Liver (tissue), 10 donors: ENCODE measurements at places on chromosomes 4 and X. TPM values are rescaled to one million over a fixed set of nuclear protein-coding genes. Genes with fewer than 3 reads are reported as not detected.

The CFI gene
- 232 TPM for total RNA-seq

- no peak for DNase-seq
- no peaks in the 10 kb centered on the region for H3K27me3 ChIP-seq
- peaks cover 16% of the 10 kb centered on the region for H3K4me1 ChIP-seq
- H3K27ac ChIP-seq: no peak overlapping the region
- H3K36me3 ChIP-seq: no peaks in the 10 kb centered on the region
Measured at GRCh38 chrX:149471397-149471796, 33.7 kb downstream of the IDS start.

DNA sequence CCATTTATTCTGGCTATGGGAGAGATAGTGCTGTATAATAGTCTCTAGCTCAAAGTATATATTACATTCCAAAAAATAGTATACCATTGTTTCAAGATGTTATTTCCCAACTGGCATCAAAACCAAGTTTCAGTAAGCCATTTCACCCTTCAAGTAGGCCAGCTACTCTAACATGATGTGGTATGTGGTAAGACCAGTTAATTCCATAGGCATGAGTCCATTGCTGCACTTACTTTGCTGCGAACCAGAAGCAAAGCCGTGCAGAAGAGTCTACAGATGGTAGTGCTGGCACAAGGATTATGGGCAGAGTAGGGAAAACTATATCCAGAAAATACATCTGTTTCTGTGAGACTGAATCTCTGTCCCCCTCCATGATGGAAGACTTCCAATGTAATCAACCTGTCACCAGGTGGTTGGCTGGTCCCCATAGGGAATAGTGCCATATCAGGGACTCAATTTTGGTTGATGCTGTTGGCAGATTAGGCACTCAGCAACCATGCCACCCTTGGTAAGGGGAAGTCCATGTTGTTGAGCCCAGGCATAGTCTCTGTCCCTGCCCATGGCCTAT is 49.8 kb upstream of the HSD17B10 start:
- no peak for DNase-seq
- peaks cover 2% of the 10 kb centered on the region for H3K27me3 ChIP-seq
- H3K4me3 ChIP-seq: no peak overlapping the region
- H3K27ac ChIP-seq: no peak overlapping the region

The KCND1 gene
- total RNA-seq: 0.28 TPM

DNA sequence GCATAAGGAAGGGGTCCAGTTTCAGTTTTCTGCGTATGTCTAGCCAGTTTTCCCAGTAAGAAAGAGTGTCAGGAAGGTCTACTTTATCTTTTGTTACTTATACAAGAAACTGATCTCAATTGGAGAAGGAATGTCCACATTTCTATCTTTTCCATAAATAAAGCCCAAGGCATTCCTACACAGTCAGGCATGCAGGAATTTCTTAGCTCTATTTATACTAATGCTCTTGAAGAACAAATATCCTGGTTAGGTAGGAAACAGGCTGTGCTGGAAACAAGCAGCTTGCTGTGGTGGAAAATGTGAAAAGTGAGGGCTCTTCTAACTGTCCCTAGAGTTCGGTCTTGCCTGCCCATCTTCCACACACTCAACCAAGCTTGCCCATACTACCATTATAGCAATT is 37.9 kb upstream of the PITX2 start:
- no peak overlapping the region for H3K4me3 ChIP-seq
- H3K36me3 ChIP-seq: no peaks in the 10 kb centered on the region
- H3K4me1 ChIP-seq: no peaks in the 10 kb centered on the region

GRCh38 chr4:79381161-79381560 is 26.9 kb downstream of the GK2 start:
- DNase-seq: no peak
- H3K4me3 ChIP-seq: no peak overlapping the region
- no peaks in the 10 kb centered on the region for H3K4me1 ChIP-seq

DNA sequence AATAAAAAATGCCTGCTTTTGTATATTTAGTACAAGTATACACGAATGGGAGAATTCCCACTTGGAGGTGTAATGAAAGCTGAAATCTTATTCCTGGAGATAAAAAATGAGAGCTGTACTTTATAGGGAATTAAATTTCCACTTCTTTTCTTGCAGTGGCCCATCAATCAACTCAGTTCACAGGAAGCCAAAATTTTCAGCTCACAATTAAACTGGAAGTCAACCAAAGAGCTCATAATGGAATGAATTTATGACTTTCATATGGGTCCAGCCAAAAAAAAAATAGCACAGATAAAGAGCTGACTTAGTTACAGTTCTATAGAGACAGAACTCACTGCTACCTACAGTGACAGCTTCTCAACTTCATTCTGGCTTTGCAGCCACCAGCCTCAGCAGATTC is 115.2 kb upstream of the TBC1D9 start:
- no peaks in the 10 kb centered on the region for H3K36me3 ChIP-seq
- no peak overlapping the region for H3K4me3 ChIP-seq
- peaks cover under 1% of the 10 kb centered on the region for H3K27me3 ChIP-seq
- DNase-seq: no peak

DNA sequence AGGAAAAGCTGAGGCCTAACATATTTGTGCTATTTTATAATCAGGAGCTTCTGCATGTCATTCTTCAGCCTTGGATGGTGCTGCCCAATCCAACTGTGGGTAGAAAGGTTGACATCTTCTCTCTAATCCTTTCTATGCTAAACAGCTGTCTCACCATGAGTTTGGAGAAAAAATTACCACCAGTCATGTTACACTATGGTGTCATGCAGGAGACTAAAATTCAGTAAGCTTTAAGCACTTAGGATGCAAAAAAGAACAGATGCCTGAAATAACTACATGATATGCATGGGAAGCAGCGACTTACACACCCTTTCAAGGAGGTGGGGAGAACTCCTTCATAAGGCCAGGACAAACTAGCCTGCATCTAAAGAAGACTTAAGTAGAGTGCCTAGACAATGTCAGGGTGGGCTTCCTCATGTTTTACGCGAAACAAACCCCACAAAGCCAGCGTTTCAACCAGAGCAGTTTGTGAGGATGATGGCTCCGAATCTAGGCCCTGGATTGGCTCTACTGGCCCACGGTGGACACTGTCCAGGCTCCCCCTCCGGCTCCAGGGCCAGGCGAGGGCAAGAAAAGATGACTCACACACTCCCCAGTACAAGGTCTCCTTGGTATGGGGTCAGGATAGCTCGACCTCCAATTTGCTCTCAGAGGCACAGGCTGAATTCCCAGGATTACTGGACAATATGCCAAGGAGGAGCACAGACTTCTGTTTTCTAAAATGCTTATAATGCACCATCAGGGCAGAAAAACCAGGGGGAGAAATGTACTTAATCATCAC is 45.1 kb downstream of the STX18 start:
- peaks cover 27% of the 10 kb centered on the region for H3K4me1 ChIP-seq
- H3K36me3 ChIP-seq: no peaks in the 10 kb centered on the region
- no peak overlapping the region for H3K4me3 ChIP-seq
- no peaks in the 10 kb centered on the region for H3K27me3 ChIP-seq
- no peak overlapping the region for H3K27ac ChIP-seq
- DNase-seq: no peak

DNA sequence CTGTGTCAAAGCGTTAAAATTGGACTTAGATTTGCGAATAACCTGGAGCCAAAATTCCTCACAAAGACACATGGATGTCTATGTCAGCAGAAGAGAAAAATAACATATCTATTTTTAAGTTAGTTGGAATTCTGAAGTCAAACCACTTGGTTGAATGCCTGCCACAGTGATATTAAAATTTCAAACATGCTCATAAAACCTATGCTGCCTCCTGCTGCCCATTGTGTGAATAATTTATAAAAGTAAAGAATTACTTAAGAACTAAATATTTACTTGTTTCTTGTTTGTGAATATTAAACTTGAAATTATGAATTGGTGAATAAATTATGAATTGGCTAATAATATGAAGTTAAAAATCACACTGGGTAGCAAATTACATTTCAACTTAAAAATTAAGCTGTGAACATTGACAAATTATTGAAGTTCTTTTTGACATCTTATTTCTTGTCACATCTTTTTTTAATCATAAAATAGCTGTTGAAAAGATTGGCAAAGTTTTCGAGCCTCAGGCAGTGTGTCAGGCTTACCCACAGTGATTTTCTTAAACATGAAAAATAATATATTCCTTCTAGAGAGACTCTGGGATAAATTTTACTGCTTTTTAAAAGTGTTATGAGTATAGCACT is 35.4 kb downstream of the FABP2 start:
- DNase-seq: no peak
- H3K36me3 ChIP-seq: no peaks in the 10 kb centered on the region
- H3K27me3 ChIP-seq: no peaks in the 10 kb centered on the region
- H3K4me3 ChIP-seq: no peak overlapping the region
- H3K27ac ChIP-seq: no peak overlapping the region
- no peaks in the 10 kb centered on the region for H3K4me1 ChIP-seq

GRCh38 chr4:56701161-56701480 is 20.0 kb upstream of the HOPX start:
- no peaks in the 10 kb centered on the region for H3K4me1 ChIP-seq
- no peaks in the 10 kb centered on the region for H3K27me3 ChIP-seq
- no peak overlapping the region for H3K4me3 ChIP-seq
- no peaks in the 10 kb centered on the region for H3K36me3 ChIP-seq

- H3K36me3 ChIP-seq: no peaks in the 10 kb centered on the region
- no peak overlapping the region for H3K27ac ChIP-seq
- DNase-seq: no peak
- H3K27me3 ChIP-seq: no peaks in the 10 kb centered on the region
- H3K4me3 ChIP-seq: no peak overlapping the region
- no peaks in the 10 kb centered on the region for H3K4me1 ChIP-seq
Measured at GRCh38 chr4:101306225-101306624, 41.1 kb downstream of the PPP3CA start.

The SSX1 gene
- total RNA-seq: not detected

GRCh38 chr4:26199596-26199995 is 121.2 kb upstream of the RBPJ start:
- H3K36me3 ChIP-seq: no peaks in the 10 kb centered on the region
- DNase-seq: no peak
- H3K27ac ChIP-seq: no peak overlapping the region

- no peaks in the 10 kb centered on the region for H3K27me3 ChIP-seq
- DNase-seq: no peak
- no peak overlapping the region for H3K27ac ChIP-seq
Measured at GRCh38 chr4:12538162-12538561, 946.0 kb downstream of the RAB28 start.

DNA sequence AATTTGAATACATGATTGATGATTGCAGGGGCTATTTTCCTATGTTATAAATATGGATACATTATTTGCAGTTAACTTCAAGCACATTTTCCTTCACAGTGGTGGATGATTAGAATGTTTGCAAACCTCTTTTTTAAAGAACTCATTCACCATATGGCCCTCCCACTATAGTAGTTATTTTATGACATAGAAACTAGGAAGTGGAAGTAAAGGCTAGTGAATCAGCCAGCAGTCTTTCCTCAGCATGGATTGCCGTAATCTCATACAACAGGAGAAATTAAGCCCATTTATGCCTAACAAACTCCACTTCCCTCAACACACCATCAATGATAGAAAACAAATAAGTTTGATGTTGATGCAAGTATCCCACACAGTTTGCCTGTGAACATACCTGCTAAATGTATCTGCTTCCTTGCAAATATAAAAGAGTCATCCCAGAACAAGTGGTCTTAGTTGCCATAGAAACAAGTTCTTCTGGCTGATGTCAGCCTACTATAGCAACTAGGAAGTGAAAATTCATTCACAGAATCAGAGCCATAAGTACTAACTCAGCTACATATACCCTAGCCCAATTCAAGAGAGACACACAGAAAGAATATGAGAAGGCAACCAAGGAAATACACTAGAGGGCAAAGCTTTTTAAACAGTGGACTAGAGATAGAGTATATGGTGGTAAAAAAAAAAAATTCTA is 100.9 kb upstream of the RADX start:
- no peak overlapping the region for H3K27ac ChIP-seq
- H3K4me3 ChIP-seq: no peak overlapping the region
- no peak for DNase-seq
- H3K4me1 ChIP-seq: no peaks in the 10 kb centered on the region

The IL3RA gene
- 0.33 TPM for total RNA-seq

DNA sequence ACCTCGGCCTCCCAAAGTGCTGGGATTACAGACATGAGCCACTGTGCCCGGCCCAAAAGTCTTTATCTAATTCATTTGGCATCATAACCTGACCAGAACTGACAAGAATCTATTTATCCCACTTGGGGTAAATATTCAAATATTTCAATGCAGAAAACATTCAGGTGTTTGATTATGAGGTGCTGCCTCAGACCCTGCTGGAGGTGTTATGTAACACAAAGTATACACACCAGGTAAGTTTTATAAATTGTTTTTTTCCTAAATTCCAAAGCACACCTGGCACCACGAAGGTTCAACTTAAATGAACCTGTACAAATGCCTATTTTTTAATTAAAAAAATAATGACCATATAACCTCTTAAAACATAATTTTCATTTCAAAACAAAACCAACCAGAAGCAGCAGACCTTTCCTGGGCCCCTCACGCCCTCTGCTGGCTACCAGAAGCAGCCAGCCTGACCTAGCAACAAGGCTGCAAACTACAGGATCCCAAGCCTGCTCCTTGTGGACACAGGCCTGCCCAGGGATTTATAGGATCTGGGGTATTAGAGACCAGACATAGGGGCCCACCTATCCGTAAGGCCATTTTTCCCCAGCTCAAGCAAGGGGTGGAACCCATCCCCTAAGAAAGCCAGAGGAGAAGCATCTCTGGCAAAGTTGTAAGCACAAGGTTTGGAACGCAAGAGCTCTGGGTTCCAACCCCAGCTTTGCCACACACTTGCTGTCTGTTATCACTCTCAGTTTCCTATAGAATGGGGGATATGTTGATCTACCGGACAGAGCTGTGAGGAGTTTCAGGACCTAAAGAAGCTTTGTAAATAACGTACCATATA is 11.7 kb downstream of the OTUD5 start:
- H3K36me3 ChIP-seq: no peaks in the 10 kb centered on the region
- H3K27me3 ChIP-seq: no peaks in the 10 kb centered on the region
- peaks cover 14% of the 10 kb centered on the region for H3K4me1 ChIP-seq
- DNase-seq: peak; percentile 63

- no peak for DNase-seq
- no peak overlapping the region for H3K4me3 ChIP-seq
- peaks cover 23% of the 10 kb centered on the region for H3K36me3 ChIP-seq
Measured at GRCh38 chr4:128940971-128941370, 131.5 kb downstream of the JADE1 start.

GRCh38 chr4:7674706-7675105 is 240.0 kb upstream of the PSAPL1 start:
- no peak for DNase-seq
- H3K36me3 ChIP-seq: no peaks in the 10 kb centered on the region
- H3K4me3 ChIP-seq: no peak overlapping the region
- H3K4me1 ChIP-seq: no peaks in the 10 kb centered on the region
- no peak overlapping the region for H3K27ac ChIP-seq
- H3K27me3 ChIP-seq: no peaks in the 10 kb centered on the region

GRCh38 chr4:74638001-74638400 is 156.3 kb downstream of the BTC start:
- no peaks in the 10 kb centered on the region for H3K36me3 ChIP-seq
- H3K27me3 ChIP-seq: no peaks in the 10 kb centered on the region
- H3K27ac ChIP-seq: no peak overlapping the region
- DNase-seq: no peak
